Activated naive CD8-positive, alpha-beta T cell treated with anti-CD3 and anti-CD28 coated beads, Interleukin-2, amount 50 U/mL, for 24 hours (primary cell): ENCODE measurements at places on chromosomes 12 and 14.

DNA sequence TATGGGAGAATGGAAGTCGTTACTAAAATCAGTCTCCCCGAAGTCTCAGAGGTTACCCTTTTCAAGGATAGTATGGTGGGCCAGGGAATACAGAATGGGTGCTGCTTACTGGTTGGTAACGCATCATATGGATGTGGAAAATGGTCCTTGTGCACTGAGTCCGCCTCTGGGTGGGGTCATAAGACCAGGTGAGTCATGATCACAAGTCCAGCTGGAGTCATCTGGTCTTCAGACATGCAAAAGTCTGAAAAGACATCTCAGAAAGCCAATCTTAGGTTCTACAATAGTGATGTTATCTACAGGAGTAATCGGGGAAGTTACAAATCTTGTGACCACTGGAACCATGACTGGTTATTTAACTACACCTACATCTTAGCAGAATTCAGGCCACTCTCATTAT is 71.9 kb upstream of the TCL1B start:
- no peak for DNase-seq

DNA sequence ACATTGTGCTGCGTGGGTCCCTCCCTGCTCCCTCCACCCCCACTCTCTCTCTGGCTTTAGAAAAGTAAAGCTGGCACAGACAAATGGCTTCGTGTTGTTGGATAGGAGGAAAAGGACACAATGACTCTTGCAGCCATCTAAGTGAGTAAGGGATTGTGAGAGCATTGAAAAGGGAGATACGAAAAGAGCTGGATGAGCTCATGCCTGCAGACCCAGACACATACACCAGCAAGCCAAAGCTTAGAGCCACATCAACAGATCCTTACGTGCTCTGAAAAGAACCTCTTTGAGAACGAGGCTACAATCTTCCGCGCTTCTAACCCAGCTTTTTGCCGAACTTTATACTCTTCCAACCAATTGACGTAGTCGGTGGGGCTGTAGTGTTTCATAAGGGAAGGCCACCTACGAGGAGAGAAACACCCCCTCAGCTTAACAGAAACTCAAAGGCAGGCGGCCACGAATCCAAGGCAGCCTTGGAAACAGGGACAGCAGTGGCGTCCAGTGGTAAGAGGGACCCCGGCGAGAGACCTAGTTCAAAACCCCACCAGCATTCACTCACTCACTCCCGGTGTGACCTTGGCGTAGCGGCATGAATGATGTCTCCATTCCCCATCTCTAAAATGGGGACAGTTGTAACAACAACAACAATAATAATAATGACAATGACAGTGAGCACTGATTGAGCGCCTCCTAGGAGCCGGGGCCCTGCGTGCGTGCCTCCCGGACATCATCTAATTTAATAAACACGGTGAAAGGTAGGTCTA is 1.1 kb downstream of the FBXO21 start:
- DNase-seq = no peak

DNA sequence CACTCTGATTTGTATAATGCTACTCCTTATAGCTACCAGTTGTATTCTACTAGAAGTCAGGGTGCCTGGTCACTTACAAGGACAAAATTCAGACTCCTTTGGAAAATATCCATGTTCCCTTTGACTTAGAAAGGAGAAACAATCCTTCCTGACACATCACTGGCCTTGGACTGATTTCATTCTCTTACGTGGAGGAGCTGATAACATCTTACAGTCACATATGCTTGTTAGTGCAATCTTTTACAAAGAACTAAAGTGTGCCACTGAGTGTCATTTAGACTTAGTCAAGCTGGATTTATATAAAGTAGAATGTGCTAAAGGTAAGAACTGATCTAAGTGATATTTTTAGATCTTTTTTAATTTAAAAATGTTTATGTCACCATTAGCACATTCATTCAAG is 131.0 kb upstream of the TMTC2 start:
- no peak for DNase-seq

DNA sequence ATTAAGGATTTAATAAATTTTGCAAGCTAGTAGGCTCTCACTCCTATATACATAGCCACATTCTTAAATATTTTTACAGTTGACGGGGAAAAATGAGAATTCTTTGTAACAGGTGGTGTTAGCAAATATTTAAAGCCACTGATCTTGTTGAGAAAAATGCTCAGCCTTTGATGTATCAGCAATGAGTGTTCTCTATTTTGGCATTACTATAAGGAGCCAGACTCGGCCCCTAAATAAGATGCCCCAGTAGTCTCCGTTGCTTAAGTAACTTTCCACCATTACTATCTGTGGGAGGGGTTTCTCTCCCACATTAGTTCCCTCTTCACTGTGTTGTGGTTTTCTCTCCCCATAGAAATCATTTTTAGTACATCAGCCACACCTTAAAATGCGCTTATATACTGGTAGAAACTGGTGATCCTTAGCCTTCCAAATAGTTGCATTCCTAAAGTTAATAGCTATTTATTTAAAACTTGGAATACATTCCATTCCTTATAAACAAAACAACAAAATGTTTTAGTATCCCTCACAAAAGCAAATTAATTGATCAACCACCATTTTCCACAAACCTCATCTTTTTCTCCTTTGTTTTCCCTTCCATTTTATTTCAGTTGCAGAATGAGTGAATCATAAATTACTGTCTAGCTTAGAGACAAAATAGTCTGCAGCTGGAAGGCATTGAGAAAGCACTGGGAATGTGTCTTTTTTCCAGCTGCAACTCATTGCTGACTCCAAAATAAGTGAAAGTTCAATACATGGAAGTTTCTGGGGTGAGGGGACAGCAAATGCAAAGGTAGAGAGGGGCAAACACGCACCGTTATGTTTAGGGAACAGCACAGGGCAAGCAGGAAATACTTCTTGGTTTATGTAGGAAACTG is 84.7 kb upstream of the FERMT2 start:
- DNase-seq = no peak

GRCh38 chr12:75816897-75817296 is 214.7 kb downstream of the PHLDA1 start:
- no peak for DNase-seq

GRCh38 chr14:26132061-26132645 is 465.7 kb downstream of the NOVA1 start:
- DNase-seq = no peak

GRCh38 chr14:56129092-56129491 is 10.9 kb downstream of the PELI2 start:
- DNase-seq = no peak

DNA sequence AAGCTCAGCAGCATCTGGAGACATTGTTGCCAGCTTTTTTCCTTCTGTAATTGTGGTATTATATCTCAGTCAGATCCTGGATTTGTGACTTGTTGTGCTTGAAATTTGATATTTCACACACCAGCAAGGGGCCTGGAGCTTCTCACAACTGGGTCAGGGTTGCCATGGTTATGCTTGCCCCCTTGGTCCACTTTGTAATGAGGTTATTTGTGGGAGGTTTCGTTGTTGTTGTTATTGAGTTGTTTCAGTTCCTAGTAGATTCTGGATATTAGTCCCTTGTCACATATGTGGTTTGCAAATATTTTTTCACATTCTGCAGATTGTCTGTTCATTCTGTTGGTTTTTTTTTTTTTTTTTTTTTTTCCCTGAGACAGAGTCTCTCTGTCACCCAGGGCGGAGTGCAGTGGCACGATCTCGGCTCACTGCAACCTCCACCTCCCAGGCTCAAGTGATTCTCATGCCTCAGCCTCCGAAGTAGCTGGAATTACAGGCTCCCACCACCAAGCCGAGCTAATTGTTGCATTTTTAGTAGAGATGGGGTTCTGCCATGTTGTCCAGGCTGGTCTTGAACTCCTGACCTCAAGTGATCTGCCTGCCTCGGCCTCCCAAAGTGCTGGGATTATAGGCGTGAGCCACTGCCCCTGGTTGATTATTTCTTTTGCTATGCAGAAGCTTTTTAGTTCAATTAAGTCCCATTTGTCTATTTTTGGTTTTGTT is 80.6 kb upstream of the ETV6 start:
- DNase-seq = no peak

DNA sequence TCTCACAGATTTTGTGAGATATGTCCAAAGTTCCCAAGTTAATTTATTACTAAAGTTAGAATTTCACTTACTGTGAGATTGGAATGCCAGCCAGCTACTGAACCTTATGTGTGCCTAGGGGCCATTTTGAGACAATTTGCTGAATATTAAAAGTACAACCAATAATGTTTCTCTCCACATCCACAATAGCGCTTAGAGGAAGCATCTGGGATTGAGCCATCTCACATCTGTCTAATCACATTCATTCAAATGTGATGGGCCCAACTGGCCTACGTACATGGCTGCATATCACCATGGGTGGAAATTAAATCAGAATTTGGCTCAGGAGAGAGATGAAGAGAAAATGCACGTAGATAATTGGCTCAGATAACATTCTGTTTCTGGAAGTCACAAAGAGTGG is 1294.0 kb downstream of the AACS start:
- DNase-seq = no peak

GRCh38 chr12:6742834-6743233 is 10.1 kb downstream of the MLF2 start:
- DNase-seq = no peak

- DNase-seq = no peak
These were observed 35.5 kb downstream of the BTG1 start for GRCh38 chr12:92110083-92110640.

- DNase-seq = no peak
These were observed 42.5 kb downstream of the VDR start for GRCh38 chr12:47862167-47862750.

DNA sequence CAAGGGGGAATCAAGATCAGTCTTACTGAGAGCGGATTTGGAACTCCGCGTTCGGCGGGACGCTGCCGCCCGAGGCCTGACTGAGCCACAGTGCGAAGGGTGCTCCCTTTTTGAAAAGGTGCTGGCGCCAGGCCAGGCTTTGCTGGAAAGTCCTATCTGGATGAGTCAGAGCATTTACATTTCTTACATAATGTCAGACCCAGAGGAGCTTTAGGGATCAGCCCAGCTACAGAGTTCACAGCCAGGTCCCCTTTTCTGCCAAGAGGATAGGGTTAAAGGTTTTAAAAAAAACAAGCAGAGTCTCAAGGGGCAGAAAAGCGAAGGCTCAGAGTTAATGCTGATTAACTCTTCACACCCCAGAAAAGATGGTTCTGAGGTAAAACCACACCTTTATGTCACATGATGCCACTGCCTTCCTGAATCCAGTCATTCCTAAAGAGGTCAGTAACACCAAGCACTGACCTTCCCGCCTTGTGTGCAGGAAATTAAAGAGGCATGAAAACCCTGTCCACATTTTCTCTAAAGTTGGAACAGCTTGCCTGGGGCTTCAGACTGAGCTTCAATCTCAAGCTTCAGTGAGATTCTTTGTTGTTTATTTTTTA is 11.7 kb upstream of the FBXL14 start:
- peak; percentile 76 for DNase-seq
